ENCODE measurements at places on chromosomes 3 and 15.
A peak's percentile ranks its signal among the peaks of the same experiment; 100 is the strongest.

GRCh38 chr15:62453375-62453774 is 288.3 kb upstream of the C2CD4B start:
- no peak for DNase-seq

DNA sequence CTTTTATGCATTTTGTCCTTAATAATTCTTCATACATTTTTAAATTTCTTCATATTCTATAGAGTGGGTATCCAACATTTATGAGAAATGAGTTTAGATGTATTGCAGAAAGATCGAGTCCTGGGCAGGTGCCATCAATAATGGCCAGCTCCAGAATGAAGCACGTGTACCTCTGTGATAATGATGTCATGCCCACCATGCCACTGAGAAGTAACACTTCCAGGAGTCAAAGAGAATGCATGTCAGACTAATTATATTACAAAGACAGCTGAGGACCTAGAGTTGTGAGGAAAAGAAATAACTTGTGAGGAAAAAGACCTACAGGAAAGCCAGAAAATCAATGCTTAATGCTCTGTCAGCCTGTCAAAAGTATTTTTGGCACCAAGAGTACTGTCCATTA is 157.4 kb upstream of the P2RY1 start:
- DNase-seq, result no peak

GRCh38 chr3:171895900-171896299 is 52.8 kb downstream of the TMEM212 start:
- no peak for DNase-seq

GRCh38 chr3:144032531-144033239 is 61.1 kb downstream of the DIPK2A start:
- no peak for DNase-seq

GRCh38 chr15:25849157-25849921 is 13.8 kb downstream of the ATP10A start:
- no peak for DNase-seq

DNA sequence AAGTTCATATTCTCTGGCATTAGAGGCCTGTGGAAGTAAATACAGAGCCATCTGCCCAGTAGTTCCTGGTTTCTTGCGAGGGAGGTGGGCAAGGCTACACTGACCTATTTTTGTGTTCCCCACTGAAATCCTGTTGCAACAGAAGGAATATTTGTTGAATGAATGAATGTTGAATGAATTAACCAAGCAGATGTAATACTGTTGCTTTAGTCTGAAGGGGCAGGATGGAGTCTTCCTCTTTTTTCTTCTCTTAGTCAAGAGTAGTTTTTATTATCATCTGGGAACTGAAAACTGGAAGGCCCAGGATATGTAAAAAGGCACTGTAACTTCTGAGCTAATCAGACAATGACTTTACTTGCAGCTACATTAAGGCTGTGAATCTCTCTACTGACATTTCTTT is 17.1 kb downstream of the BLOC1S6 start:
- DNase-seq, result no peak

DNA sequence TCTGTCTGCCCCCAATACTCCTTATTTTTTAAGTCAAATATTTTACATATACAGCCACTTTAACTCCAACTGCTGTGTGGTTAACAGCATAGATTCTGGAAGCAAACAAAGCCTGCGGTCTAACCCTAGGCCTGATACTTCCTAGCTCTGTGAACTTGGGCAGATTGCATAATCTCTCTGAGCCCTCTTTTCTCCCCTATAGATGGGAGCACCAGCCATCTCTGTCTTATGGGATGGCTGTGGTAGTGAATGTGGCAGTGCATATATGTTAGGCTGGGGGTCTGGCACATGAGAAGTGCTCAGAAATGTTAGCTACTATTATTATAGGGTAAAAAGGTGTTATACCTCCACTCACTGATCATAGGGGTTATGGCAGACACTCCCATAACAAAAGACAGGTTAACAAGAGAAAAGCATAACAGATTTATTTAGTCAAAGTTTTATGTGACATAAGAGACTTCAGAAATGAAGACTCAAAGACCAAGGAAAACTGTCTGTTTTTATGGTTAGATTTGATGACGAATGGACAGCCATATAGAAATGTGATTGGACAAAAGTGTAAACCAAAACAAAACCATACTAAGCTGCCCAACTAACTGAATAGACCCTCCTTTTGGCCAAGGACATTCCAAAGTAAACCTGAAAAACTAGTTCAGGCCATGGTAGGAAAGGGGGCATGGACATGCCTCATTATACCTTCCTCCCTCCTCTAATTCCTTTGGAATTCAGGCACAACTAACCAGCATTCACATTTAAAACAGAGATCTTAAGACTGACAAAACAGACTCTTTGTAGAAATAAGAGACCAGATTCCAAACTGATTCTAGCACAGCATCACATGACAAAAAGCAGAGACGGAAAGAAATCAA is 53.9 kb upstream of the DAZL start:
- DNase-seq, result no peak

GRCh38 chr3:56355570-56356185 is 112.6 kb downstream of the ERC2 start:
- DNase-seq, result no peak

DNA sequence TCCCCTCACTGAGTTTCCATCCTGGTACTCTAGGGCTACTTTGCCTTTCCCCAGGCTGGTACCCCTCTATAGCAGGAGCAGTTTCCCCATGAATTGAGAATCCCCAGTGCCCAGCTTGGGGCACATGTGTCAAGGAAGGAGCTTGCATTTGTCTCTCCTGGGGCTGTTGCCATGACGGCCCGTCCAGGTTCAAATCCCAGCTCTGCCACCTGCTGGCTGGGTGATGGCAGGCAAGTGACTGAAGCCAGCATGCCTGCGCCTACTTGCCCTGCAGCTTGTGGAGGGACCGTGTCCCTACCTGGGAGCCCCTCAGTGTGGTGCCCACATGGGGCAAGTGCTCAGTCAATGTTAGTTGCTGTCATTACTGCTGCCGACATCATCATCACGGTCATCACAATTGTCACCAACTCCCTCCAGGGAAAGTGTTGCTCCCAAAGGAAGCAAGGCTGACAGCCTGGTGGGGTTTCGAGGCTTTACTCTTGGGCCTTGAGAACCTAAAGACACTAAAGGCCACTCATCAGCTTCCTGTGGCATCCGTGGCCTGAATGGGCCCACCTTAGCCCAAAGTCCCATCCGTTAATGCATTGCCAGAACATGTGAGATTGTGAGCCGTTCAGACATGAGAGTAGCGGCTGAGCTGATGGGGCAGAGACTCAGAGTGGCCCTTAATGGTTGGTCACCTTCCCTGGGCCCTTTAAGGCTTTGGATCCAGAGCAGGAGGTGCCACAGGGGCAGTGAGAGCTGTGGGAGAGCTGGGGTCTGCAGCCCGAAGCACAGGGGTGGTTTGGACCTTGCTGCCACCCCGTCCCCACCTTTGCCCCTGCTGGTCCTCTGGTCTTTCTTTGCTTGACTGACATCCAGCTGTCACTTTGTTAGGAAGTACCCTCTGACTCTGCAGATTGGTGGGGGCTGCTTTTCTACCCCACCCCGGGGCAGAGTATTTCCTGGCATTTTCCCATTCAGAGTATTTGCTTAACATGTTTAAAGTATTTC is 144.4 kb downstream of the DNAJB8 start:
- DNase-seq, result peak; percentile 36

GRCh38 chr3:181701096-181701495 is 10.6 kb upstream of the SOX2 start:
- DNase-seq, result no peak

GRCh38 chr15:29270169-29270955 is 740 bp upstream of the NSMCE3 start:
- DNase-seq, result no peak

DNA sequence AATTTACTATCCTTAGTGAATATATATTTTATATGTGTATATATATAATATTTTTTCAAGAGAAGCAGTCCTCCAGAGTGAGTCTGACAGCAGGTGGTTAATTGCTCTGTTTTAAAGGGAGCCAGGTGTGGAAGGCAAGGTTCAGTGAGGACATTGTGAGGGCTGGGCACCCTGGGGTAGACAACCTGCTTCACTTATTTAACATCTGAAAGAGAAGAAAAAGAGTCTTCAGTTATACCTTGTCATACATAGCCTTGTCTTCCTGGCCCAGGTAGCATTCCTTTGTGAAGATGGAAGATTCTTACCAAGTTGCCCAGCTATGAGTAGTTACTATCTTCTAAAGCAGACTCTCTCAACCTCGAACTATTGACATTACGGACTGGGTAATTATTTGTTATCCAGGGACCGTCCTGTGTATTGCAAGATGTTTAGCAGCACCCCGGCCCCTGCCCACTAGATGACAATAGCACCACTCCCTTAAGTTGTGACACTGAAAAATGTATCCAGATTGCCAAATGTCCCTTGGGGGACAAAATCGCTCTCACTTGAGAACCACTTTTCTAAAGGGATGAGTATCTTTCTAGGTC is 336.0 kb upstream of the TRIM42 start:
- DNase-seq, result no peak

DNA sequence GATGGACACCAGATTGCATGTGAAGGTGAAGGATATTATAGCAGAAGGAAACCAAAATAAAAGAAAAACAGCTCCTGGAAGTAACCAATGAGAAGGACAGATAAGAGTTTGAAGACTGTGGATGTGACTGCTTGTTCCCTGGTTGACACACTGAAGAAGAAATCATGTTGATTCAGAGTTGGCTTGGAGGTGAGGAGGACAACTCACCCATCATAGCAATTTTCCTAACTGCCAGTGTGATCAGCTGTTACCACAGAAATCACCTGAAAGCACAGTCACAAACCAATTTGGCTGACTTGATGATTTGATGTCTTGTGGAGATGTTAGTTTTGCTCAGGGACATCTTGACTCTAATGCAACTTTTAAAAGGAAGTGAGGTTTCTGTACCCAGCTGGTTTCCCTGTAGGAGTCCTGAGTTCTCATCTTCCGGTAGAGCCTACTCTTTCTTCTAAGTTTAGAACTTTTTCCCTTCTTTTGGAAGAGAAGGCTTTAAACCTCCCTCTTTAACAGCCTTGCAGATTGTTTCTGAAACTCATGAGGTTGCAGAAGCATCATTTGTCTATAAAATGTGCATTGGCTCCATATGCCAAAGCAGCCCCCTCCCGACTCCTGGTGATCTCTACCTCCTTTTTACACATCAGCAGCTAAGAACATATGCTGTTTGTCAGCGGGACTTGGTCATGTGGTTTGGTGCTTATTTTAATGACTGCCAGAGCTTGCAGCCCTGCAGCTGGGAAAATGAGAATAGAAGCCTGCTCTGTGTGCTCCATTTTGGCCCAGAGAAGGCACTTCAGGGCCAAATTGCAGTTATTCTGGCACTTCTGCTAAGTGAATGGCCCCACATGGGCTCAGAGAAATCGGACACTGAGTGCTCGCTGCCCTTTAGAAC is 10.3 kb downstream of the ATG7 start:
- DNase-seq, result no peak

DNA sequence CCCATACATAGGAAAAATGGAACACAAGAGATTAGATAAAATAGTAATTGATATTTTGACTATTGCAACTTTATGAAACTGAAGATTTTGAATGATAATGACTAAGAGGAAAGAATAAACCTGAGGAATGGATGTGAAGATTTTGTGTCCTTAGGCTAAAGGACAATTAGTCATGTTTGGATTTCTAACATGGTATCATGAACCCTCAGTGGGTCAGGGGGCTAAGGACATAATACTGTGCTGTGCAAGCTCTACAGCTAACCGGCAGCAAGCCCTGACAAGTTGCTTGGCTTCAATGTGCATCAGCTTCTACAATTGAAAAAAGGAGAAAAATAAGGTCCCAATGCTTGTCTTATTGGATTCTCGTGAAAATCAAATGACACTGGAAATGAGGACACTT is 491.0 kb downstream of the MECOM start:
- DNase-seq, result no peak

DNA sequence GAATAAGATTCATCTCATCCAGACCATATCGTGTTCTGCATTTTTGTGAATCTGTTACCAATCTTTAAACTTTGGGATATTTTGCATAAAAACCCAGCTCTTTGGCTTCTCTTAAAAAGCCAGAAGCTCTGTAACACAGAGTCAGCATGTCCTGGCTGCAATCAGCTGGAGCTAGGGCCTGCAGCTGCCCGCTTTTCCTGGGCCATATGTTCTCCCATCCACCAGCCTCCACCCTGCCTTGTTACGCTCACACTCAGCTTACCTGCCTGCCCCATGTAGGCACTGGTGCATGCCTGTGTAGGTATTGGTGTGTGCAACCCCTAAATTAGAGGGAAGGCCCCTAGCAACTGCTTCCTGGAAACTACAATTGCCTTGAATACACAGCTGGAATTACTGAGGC is 48.2 kb downstream of the CRYGS start:
- DNase-seq, result no peak

GRCh38 chr3:127764841-127765362 is 57.4 kb downstream of the MGLL start:
- DNase-seq, result no peak

DNA sequence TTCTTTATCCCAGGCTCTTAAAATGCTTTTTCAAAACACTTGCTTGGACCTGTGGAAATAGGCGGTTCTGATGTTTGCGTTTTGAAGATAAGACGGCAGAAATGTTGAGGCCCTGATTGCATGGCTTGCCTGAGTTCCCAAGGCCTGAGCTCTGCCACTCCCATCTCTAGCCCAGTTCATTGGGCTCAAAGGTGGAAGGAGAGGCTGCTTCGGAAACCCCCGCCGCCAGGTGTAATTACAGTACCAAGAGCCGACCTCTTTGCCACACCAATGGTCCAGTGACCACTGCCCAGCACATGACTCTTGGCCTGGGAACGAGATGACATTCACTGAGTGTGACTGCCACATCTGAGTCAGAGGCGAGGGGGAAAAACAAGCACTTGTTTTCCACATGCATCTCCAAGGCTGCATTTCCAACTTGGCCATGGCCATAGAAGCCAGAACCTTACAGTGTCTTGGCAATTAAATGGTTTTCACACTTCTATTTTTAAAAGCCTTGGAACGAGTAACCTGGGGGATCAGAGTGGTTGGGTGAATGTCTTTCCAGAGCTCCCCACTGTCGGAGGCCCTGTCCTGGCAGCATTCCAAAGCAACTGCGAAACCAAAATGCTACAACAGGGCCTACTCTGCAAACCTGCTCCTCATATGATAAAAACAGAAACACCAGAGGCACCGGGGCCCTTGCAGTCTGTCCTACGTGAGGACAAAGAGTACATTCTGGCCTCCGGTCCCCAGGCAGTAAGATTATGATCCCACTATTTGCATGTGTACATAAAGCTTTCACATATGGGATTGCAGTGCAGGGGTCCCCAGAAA is 63.8 kb upstream of the CGNL1 start:
- DNase-seq, result no peak
